ENCODE measurements at places on chromosomes 13 and 19. TPM values are rescaled to one million over a fixed set of nuclear protein-coding genes. Genes with fewer than 3 reads are reported as not detected.
A peak's percentile ranks its signal among the peaks of the same experiment; 100 is the strongest.

GRCh38 chr19:11142528-11143171 is 12.9 kb downstream of the SPC24 start:
- DNase-seq = peak; percentile 91

GRCh38 chr13:105333416-105333815 is 1202.0 kb downstream of the EFNB2 start:
- DNase-seq = no peak

DNA sequence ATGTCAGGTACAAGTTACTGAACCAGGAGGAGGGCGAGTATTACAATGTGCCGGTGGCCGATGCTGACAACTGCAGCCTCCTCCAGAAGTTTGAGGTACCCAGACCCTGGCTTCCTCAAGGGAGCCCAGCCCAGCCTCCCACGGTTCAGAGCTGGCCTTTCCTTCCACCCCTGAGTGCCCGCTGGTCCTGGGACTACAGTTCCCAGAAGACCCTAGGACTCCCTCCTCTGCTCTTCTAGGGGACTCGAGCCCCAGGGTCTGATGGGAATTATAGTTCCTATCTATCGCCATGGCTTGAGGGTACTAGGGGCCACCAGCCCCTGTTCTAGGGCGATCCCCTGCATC is 11.0 kb downstream of the PRKCG start:
- peak; percentile 56 for DNase-seq

DNA sequence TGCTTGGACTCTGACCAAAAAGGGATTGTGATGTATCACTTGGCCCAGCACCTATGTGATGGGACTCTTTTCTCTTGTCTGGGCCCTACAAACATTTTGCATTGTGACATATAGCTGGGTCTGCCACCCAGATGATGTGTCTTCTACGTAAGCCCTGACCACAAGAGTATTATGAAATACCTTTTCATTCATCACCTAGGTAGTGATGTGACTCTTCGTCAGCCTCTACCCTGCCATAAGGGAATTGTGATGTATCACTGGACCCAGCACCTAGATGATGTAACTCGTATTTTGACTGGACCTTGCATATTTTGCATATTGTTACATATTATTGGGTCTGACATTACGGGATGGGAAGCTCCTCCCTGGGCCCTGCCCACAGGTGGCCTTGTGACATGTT is 29.7 kb upstream of the ZNF681 start:
- no peak for DNase-seq

GRCh38 chr19:35059006-35059798 is 17.7 kb downstream of the HPN start:
- no peak for DNase-seq

- DNase-seq = no peak
Measured at GRCh38 chr13:85170372-85170771, 628.8 kb downstream of the SLITRK6 start.

- DNase-seq = peak; percentile 86
Measured at GRCh38 chr13:27826379-27827353, 34.4 kb downstream of the GSX1 start.

DNA sequence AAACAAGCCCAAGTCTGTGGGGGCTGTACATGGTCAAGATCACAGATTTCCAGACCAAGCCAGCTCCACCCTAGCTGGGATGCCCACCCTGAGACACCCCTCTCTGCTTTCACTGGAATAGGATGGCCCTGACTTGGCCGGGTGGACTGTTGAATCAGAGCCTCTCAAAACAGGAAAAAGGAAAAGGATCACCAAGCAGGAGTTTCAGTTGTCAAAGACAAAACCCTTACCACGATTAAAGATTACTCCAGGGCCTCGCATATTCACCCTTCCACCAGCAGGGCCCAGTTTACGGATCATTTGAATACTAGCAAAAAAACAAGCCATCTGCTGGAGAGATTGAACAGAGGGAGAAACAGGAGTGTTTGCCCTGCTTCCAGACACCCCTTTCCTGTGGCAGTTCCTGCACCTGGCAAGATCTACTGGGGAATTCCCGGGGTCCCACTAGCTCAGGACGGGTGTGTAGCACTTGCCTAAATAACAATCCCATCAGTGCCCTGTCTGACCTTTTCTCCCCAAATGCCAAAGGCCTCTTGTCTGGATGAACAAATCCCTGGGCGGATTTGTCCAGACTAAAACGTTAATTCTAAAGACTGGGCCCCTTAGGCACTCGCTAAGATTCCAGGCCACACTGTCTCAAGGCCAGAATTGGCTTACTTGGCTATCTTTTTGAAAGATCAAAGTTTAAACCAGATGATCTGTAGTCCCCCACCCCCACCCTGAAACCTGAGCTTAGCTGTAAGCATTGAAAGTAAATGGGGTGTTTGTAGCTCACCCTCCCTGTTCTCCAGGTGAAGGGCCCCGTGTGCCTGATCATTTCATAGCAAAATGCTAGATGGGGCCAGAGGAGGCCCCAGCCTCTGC is 38.4 kb downstream of the ACTN4 start:
- DNase-seq = peak; percentile 88

GRCh38 chr13:33206425-33206824 is 79.1 kb downstream of the STARD13 start:
- DNase-seq = no peak

GRCh38 chr13:26949701-26950502 is 189.3 kb upstream of the GPR12 start:
- no peak for DNase-seq

GRCh38 chr13:48118030-48118429 is 23.1 kb upstream of the MED4 start:
- DNase-seq = no peak

- no peak for DNase-seq
Measured at GRCh38 chr19:10182847-10183246, 11.9 kb downstream of the DNMT1 start.

- no peak for DNase-seq
Measured at GRCh38 chr19:17871878-17872250, at the start of gene SLC5A5. SLC5A5 (plus strand) TSS chr19:17871945; CDS start chr19:17872320, 375 bp downstream.

DNA sequence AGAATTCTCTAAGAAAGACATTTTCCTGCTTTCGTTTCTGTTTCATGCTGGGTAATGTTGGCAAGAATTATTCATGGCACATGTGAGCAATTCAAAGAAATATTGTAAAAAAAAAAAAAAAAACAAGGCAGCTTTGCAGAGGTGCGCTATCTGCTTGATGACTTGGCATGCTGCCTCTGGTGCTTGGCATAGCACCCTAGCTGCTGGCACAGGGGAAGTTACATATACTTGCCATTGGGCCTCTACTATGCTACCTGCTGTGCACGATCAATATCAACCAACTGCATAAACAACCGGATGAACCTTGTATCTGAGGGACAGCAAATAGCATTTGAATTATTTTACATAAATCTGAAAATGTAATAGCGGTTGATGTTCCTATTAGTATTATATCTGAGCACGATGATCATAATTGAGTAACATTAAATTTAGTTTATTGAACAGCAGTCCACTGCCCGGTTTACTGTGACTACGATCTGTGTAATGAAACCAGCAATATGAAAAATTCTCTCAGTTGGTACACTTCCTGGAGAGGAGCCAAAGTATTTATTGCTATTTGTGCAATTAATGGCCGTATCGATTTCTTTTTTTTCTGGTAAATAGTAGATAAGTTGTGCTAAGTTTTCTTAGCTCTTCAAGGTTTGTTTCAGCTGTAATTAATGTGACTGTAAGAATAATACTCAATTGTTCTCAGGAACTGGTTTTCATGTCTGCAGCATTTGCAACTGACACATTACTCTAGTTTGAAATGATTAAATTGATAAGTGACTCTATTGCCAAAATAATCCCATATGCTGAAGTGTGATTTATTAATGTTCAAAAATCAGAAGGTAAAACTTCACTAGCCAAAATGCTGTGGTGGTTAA is 717.3 kb downstream of the DACH1 start:
- DNase-seq = no peak

- no peak for DNase-seq
Measured at GRCh38 chr13:74730556-74731331, 596.5 kb upstream of the KLF12 start.

- peak; percentile 59 for DNase-seq
Measured at GRCh38 chr19:35828692-35829301, 16.2 kb upstream of the PRODH2 start.

DNA sequence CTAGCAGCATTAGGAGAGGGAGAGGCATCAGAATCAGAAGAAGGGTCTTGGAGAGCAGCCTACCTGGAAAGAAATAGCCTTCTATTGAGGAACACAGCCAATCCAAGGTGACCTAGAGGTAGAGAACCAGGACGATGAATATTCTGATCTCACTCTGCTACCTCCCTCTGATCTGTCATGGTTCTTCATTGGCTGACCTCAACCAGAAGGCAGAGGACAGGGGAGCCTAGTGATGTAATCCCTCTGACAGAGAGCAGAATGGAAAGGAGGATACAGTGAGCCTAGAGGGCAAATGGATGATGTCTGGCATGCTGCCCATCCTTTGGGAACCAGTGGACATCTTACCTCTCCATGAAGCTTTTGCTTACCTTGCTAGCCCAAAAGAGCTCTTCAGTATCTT is 3.6 kb downstream of the ZNF507 start:
- no peak for DNase-seq

GRCh38 chr13:46553521-46553885 is 533 bp downstream of the LRCH1 start:
- no peak for DNase-seq

DNA sequence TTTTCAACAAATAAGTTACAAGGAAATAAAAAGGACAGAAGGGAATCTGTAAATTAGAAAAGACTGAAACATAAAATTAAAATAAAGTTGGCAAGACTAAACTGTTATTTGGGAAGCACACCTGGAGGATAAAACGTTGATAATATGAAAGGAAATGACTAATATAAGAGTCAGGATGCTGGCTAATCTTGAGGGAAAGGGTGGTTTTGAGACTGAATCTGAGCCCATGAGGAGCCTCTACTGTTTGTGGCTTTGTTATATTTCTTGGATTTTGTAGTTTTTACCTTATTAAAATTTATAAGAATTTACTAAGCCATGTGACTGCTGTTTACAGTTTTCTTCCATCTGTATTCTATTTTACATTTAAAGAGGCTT is 718.0 kb upstream of the SPRY2 start:
- no peak for DNase-seq

- DNase-seq = no peak
Measured at GRCh38 chr13:31946091-31946770, 85.3 kb upstream of the FRY start.

GRCh38 chr13:54185785-54186184 is 1157.2 kb downstream of the OLFM4 start:
- DNase-seq = no peak

GRCh38 chr19:18172331-18173053 is 1.1 kb upstream of the IFI30 start:
- DNase-seq = no peak

DNA sequence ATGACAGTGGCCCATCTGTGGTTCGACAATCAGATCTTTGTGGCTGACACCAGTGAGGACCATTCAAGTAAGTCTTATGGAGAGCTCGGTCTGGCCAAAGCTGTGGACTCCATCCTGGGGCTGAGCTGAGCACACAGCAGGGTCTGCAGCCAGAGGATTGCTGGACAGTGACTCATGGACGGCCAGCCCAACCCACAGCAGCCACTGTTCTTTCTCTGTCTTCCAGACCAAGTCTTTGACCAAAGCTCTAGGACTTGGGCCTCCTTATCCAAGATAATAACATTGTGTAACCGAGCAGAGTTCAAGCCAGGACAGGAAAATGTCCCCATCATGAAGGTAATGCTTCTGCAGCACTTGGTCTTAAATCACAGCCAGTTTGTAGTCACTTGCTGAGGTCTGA is 12.4 kb downstream of the ATP12A start:
- DNase-seq = no peak

Gene LRCH1
- 7.4 TPM for polyA plus RNA-seq

Gene CYP4F2
- polyA plus RNA-seq = 0.07 TPM

Gene CXCL17
- polyA plus RNA-seq = not detected

Gene PLEKHF1
- polyA plus RNA-seq = 4.4 TPM

Gene AMH
- 12.7 TPM for polyA plus RNA-seq

Gene HSD17B14
- 10.6 TPM for polyA plus RNA-seq

Gene FBXL12
- 10.5 TPM for polyA plus RNA-seq

Gene FUT3
- polyA plus RNA-seq = not detected

Gene NKPD1
- polyA plus RNA-seq = 0.10 TPM

Gene CGB3
- not detected for polyA plus RNA-seq

Gene ATP8B3
- 3.9 TPM for polyA plus RNA-seq

Gene TMEM255B
- 0.28 TPM for polyA plus RNA-seq

Gene CBARP
- 1.7 TPM for polyA plus RNA-seq

Gene ZNF805
- 1.5 TPM for polyA plus RNA-seq

Gene B3GNT8
- 0.20 TPM for polyA plus RNA-seq

Gene RDH13
- 13.0 TPM for polyA plus RNA-seq
